ENCODE measurements at places on chromosomes 3 and 15. TPM values are rescaled to one million over a fixed set of nuclear protein-coding genes. Genes with fewer than 3 reads are reported as not detected.

Gene PLS1
- 1.2 TPM for total RNA-seq

Gene SAMD7
- total RNA-seq, result not detected

DNA sequence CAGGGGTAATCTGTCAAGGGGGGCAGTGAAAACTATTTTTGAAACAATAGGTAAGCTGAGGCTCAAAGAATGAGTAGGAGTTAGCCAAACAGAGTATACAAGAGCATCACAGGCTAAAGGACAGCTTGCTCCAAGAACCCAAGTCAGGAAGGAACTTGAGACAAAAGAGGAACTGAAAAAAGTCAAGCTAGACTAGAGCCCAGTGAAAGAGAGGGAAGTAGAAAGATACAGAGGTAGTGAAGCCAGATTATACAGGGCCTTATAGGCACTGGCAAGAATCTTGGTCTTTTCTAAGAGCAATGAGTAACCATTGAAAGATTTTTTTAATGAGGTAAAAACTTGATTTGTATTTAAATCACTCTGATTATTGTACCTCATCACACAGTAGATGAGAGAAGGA, 69.9 kb downstream of the FILIP1L start:
- peaks cover 69% of the 10 kb centered on the region for H3K4me1 ChIP-seq
- no peaks in the 10 kb centered on the region for H3K27me3 ChIP-seq
- no peak overlapping the region for H3K4me3 ChIP-seq
- H3K36me3 ChIP-seq, result no peaks in the 10 kb centered on the region
- H3K27ac ChIP-seq, result peak overlapping the region; percentile 90

DNA sequence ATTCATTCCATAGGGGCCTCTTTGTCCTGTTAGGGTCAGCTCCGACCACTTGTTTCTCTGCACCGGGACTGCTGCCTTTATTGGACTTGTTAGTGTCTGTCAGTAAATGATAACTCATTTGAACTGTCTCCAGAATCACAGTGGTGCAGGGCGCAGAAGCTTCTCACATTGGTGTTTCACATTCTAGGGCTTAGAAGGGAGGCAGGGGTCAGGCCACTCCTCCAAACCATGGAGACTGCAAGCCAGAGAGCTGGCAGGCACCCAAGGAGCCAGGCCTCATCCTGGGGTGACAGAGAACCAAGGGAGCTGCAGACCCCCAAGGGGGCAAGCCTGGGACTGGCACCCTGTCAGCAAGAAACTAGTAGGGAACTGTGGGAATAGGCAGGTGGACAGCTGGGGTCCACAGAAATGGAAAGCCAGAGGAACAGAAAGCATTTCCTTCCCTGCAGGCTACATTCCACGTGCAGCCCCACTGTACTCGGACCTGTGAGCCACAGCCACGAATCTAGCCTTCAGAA, 49.1 kb downstream of the CCNL1 start:
- DNase-seq, result no peak
- H3K36me3 ChIP-seq, result no peaks in the 10 kb centered on the region
- no peak overlapping the region for H3K4me3 ChIP-seq
- peaks cover 15% of the 10 kb centered on the region for H3K4me1 ChIP-seq
- no peaks in the 10 kb centered on the region for H3K27me3 ChIP-seq
- no peak overlapping the region for H3K27ac ChIP-seq

GRCh38 chr15:31100738-31101137, 787 bp downstream of the TRPM1 start:
- H3K27ac ChIP-seq, result no peak overlapping the region
- DNase-seq, result no peak
- H3K27me3 ChIP-seq, result no peaks in the 10 kb centered on the region
- H3K4me3 ChIP-seq, result no peak overlapping the region

DNA sequence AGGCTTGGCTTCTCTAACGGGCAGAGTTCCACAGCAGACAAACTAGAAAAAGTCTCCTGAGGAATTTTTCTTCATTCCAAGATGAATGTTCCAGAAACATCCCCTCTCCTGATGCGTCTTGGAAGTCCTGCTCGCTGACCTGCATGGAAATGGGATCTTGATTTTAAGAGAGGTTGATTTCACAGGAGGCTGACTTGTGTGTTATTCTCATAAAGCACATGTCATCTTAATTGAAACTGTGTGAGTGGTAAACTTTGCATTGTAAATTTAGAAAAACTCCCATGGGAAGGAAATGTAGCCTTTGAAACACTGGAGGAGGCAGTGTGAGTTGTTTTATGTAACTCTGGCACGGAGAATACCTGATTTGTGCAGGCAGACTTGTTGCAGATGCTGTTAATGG, 337.8 kb upstream of the NR2E3 start:
- no peaks in the 10 kb centered on the region for H3K36me3 ChIP-seq
- no peak overlapping the region for H3K27ac ChIP-seq
- H3K27me3 ChIP-seq, result no peaks in the 10 kb centered on the region

GRCh38 chr3:172449466-172450149, 1.4 kb upstream of the GHSR start:
- H3K4me1 ChIP-seq, result peaks cover 6% of the 10 kb centered on the region
- no peaks in the 10 kb centered on the region for H3K36me3 ChIP-seq
- H3K27me3 ChIP-seq, result peaks cover 56% of the 10 kb centered on the region
- no peak for DNase-seq

DNA sequence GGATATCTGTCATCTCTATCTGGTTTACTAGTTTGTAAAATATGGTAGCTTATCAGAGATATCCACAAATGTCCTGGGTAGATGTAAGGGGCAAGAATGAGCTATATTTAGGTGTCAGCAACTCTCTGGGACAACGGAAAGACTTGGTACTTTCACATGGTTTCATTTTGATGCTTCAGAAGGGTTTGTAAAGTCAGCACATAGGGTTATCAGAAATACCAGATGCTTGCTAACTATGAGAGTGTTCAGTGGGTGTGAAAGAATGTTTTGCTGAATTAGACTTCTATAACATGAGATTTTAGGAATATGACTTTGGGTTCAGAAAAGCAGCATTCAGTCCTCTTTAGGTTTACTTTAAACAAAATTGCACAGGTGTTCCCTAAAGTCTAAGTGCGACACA, 466.5 kb upstream of the PDZRN3 start:
- no peaks in the 10 kb centered on the region for H3K4me1 ChIP-seq
- H3K27ac ChIP-seq, result no peak overlapping the region
- no peak for DNase-seq
- no peak overlapping the region for H3K4me3 ChIP-seq

- DNase-seq, result no peak
- H3K4me3 ChIP-seq, result no peak overlapping the region
- H3K36me3 ChIP-seq, result no peaks in the 10 kb centered on the region
- no peaks in the 10 kb centered on the region for H3K27me3 ChIP-seq
- H3K27ac ChIP-seq, result no peak overlapping the region
These were observed 17.5 kb downstream of the CHRM5 start for GRCh38 chr15:33985751-33986150.

DNA sequence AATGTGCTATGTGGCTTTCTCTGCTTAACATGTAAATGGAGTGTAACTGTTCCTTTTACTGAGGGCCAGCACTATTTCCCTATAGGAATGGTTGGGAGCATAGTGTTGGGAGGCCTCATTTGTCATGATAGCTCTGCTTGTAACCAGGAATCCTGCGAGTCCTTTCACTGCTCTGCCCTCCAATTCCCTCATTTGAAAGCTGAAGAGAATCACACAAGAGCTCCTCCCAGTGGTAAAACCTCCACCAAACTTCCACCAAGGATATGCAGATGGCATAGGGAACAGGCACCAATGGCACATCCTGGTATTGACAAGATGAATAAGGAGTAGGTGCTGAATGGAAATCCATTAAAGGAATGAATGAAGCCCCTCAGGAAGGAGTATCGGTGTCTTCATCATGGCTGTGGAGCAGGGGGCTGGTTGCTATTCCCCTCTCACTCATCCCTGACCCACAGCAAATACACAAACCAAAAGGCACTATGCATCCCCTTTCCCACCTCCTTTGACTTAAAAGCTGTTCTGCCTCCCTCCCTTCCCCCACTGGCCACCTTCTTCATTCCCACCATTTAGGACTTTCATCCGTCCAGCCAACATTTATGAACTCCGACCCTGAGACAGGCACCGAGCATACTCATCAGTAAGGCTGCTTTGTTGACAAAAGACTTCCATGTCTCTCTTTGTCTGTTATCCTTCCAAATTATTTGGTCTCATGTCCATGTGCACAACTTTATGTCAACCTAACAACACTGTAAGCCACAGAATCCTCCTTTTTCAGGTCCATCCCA, 560.8 kb downstream of the FOXP1 start:
- no peaks in the 10 kb centered on the region for H3K27me3 ChIP-seq
- H3K4me1 ChIP-seq, result peaks cover 84% of the 10 kb centered on the region
- peak overlapping the region; percentile 77 for H3K27ac ChIP-seq
- H3K4me3 ChIP-seq, result no peak overlapping the region

GRCh38 chr3:10520072-10520471, 14.7 kb upstream of the ATP2B2 start:
- H3K4me1 ChIP-seq, result peaks cover 4% of the 10 kb centered on the region
- no peaks in the 10 kb centered on the region for H3K27me3 ChIP-seq
- H3K27ac ChIP-seq, result no peak overlapping the region
- no peaks in the 10 kb centered on the region for H3K36me3 ChIP-seq
- no peak overlapping the region for H3K4me3 ChIP-seq

GRCh38 chr3:46972396-46972795, 4.1 kb downstream of the CCDC12 start:
- H3K4me1 ChIP-seq, result peaks cover 83% of the 10 kb centered on the region
- no peaks in the 10 kb centered on the region for H3K27me3 ChIP-seq
- DNase-seq, result no peak
- H3K27ac ChIP-seq, result no peak overlapping the region
- H3K4me3 ChIP-seq, result no peak overlapping the region

DNA sequence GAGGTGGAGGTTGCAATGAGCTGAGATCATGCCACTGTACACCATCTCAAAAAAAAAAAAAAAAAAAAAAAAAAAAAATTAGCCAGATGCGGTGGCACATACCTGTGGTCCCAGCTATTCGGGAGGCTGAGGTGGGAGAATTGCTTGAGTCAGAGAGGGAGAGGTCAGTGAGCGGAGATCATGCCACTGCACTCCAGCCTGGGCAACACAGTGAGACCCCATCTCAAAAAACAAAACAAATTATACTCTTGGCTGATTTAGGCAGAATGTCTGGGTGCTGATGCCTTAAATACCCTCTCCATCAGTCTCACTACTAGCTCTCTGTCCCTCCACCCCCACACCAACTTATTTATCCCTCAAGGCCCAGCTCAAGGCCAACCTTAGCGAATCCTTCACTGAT, 14.0 kb downstream of the UBR1 start:
- H3K4me3 ChIP-seq, result no peak overlapping the region
- H3K27ac ChIP-seq, result no peak overlapping the region
- DNase-seq, result no peak

DNA sequence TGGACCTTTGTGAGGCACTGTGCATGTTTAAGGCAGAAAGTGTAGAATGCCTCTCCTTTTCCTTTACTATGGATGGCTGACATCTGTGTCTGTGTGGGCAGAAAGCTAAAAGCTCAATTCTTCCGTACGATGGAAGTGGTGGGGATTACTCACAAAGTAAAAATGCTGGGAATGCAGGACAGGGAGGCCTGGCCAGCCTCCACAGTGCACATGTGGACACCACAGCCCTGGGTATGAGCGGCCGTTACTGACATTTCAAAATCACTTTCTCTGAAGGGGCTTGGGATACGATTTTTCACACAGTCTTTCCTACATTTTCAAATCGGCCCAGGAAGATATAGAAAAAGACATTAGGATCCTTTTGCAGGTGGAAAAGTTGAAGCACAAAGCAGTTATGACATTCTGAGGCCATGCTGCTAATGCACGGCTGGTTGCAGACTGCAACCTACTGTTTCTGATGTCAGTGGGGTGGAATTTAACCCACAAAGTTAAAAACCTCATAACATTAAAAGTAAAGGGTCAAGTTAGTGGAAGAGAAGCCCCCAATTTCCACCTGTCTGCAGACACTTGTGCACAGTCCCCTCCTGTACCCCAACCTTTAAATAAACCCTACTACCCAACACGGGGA, 27.9 kb downstream of the EHD4 start:
- no peaks in the 10 kb centered on the region for H3K27me3 ChIP-seq
- no peak overlapping the region for H3K4me3 ChIP-seq
- peak overlapping the region; percentile 68 for H3K27ac ChIP-seq
- H3K4me1 ChIP-seq, result peaks cover 49% of the 10 kb centered on the region
- no peak for DNase-seq

DNA sequence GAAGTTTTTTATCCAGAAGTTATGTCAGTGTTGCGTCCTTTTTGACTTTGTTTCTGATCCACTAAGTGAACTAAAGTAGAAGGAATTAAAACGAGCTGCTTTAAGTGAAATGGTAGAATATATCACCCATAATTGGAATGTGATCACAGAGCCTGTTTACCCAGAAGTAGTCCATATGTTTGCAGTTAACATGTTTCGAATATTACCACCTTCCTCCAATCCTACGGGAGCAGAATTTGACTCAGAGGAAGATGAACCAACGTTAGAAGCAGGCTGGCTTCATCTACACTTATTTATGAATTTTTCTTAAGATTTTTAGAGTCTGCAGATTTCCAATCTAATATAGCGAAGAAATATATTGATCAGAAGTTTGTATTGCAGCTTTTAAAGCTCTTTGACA, 57.6 kb downstream of the DNAH1 start:
- H3K27me3 ChIP-seq, result peaks cover 5% of the 10 kb centered on the region
- no peak for DNase-seq
- H3K4me3 ChIP-seq, result peak overlapping the region; percentile 18
- no peak overlapping the region for H3K27ac ChIP-seq
- H3K4me1 ChIP-seq, result peaks cover 14% of the 10 kb centered on the region

DNA sequence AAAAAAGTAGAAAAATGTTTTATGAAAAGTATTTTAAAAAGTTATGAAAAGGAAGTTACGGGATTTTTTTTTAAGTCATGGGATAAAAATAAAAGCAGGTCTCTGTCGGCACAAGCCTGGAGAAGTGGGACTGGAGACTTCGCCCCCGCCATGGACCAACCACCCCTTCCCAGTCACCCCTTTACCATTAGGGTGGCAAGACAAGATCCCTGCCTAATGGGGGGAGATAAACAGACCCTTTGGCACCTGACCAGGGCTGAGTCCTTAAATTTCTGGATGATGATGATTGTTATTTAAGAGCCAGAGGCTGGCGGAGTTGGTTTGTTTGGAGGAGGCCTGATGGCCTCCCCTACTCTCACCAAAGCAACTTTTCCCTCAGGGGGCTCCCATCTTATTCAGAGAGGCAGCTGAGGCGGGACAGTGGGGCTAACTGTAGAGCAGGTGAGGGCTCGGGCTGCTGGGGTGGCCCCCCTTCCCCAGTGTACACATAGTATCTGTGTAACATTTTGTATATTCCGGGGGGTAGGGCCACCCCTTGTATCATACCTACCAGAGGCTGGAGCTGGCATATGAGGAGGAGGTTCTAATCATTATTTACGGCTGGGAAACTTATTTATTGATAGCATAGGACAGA, 74.0 kb downstream of the ADAMTS7 start:
- no peak for DNase-seq

DNA sequence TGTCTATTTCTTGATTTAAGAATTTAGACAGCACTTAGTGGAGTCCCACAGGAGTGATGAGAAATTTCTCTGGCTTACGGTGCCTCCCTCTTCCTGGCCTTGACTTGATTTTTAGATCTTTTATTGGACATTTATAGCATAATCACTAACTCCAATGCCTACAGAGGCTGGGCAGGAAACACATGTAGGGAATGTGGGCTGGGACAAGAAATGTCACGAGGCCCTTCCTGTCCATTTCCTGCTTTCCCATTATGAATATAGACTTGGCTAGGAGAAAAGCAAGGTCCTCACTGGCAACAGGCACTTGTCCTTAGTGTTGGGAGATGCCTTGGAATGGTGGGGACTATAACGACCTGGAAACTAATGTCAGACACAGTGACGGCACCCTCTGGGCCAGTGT, 100.3 kb downstream of the MYLK start:
- no peaks in the 10 kb centered on the region for H3K27me3 ChIP-seq
- H3K4me3 ChIP-seq, result no peak overlapping the region
- no peaks in the 10 kb centered on the region for H3K36me3 ChIP-seq

Measured in esophagus muscularis mucosa (tissue), 4 donors.